Activated naive CD4-positive, alpha-beta T cell treated with anti-CD3 and anti-CD28 coated beads, Interleukin-2, amount 50 U/mL, for 72 hours (primary cell): ENCODE measurements at places on chromosomes 3 and 15.

DNA sequence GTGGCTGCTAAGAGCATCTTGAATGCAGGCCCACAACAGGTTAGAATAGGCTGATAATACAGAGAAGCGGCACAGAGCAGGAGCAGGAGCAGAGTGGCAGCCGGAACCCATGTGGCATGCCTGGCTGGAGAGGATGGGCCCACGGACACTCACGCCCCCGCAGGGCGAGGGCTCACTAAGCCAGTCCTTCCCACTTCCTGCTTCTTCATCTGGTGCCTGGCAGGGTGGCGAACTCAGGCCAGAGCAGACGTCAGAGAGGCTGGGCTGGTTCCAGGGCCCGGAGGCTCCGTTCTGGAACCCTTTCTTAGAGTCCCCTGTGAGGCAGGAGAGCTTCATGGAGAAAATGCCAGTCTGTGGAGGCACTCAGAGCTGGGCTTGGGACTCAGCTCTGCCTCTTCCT lies 195.1 kb downstream of the NTRK3 start:
- no peak for DNase-seq

- no peak for DNase-seq
Observed at GRCh38 chr3:136186846-136187245, 9.3 kb downstream of the MSL2 start.

- no peak for DNase-seq
Observed at GRCh38 chr15:90619939-90620338, 90.2 kb downstream of the CRTC3 start.

GRCh38 chr3:37097776-37098175 lies 76.6 kb downstream of the LRRFIP2 start:
- DNase-seq: no peak

- DNase-seq: no peak
Observed at GRCh38 chr15:79442911-79443310, 10.8 kb downstream of the MINAR1 start.

DNA sequence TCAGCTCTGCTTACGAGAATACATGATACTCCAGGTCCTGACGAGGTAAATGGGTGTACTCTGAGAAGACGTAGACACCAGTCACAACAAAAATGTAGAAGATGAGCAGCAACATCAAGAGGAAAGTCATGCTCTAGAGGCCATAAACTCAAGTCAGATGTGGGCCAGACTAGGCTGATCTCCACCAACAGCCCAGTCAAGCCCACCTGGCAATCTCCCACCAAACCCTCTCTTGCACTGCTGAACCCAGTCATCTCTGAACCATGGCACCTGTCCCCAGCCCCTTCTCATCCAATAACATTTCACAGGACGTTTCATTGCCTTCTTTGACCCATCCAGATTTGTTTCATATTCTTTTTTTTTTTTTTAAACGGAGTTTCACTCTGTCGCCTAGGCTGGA lies 10.8 kb upstream of the PDIA3 start:
- no peak for DNase-seq

GRCh38 chr3:62374341-62375218 lies 1.2 kb upstream of the FEZF2 start:
- DNase-seq: no peak

- DNase-seq: no peak
Observed at GRCh38 chr3:66181764-66182163, 39.0 kb upstream of the SLC25A26 start.

GRCh38 chr15:67884514-67885174 lies 44.8 kb upstream of the RNU6-1 start:
- DNase-seq: no peak

DNA sequence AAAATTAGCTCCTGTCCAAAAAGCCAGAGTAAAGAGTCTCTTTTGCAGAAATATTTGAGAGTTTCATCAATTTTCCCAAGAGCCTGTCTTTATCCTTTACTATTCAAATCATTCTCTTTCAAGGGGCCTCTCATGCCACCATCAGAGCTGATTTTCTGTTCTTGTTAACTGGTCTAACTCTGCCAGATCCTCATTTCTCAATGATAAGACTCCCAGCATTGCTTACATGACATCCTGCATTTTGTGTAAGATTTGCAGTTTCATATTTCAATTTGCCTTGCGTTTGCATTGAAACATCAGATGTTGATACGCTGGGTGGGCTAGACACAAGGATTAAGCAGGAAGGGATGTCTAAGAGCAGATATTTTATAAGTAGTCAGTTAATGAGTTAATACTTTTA lies 228.7 kb downstream of the TBL1XR1 start:
- no peak for DNase-seq

- DNase-seq: peak; percentile 7
Observed at GRCh38 chr3:58116161-58116955, 94.4 kb downstream of the DNASE1L3 start.

DNA sequence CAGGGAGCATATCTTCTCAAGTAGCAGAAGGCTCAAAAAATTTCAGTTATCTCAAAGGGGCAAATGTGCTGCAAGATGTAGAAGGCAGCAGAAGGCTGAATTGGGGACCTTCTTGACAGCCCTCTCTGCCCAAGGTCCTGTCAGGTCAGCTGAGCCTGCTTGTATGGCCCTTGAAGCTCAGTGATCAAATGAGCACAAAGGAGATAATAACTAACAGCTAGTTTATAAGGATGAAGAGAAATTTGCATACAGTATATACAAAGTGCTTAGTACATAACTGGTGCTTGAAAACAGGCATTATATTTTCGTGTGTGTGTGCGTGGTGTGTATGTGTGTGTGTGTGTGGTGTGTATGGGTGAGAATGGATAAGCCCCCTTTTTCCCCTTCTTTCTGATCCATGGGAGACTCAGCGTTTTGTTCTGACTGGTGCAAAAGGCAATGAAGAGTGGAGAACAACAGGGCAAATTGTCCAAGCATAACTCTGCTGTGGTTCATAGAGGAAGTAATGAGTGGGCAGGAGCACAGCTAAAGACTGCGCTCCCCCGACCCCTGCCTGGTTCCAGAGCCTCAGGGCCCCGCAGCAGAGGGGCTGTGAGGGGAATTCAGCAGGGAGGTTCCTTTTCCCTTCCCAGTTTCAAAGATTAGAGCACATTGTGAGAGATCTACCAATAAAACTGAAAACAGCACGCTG lies 356.8 kb upstream of the NR2F2 start:
- DNase-seq: no peak

DNA sequence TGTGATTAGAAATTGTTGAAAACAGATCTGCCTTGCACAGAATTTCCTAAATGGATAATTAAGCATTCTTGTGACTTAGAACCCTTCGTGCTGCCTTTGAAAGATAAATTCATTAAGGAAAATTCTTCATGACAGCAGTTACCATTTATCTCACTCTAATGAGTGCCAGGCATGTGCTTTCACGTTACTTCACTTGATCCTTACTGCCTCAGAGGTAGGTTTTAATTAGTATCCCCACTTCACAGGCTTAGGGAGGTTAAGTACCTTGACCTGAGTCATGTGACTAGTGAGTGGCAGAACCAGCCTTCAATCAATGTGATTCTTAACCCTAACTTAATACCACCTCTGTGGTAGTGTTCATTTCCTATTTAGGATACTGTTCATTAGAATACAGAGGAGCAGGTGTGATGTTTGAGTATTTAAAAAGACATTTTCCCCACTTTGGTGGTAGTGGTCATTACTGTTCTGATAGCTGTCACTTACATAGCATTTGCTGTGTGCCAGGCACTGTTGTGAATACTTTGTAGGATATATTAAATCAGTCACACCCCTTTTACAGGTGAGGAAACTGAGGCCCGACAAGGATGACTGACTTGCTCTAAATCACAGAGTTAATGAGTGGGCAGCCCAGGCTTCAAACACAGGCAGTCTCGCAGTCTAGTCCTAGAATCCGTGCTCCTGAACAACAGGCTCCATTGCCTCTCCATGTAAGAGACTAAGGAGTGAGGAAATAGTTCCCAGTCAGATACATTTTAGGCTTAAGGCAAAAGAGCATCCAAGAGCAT lies 57.9 kb downstream of the RLBP1 start:
- no peak for DNase-seq

DNA sequence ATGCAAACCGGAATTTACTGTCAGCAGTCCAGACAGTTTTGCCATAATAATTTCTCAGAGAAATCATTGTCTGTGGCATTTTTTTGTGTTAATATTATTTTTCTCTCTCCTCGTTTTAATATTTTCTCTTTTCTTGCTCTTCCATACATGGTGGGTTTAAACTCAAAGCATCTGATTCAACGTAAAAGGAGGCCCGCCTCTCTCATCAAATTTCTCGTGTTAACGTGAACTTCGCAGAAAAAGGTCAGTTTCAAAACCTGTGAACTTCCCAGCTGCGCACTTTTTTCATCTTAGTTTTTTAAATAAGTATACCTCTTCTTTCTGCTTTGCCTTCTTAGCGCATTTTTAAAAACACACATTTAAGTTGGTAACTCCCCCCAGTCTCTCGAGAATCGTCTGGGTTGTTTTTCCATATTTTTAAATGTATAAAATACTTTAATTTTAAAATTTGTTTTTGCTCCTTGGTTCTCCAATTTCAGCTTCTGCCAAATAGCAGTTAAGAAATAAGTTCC lies 9.1 kb downstream of the SHOX2 start:
- no peak for DNase-seq

DNA sequence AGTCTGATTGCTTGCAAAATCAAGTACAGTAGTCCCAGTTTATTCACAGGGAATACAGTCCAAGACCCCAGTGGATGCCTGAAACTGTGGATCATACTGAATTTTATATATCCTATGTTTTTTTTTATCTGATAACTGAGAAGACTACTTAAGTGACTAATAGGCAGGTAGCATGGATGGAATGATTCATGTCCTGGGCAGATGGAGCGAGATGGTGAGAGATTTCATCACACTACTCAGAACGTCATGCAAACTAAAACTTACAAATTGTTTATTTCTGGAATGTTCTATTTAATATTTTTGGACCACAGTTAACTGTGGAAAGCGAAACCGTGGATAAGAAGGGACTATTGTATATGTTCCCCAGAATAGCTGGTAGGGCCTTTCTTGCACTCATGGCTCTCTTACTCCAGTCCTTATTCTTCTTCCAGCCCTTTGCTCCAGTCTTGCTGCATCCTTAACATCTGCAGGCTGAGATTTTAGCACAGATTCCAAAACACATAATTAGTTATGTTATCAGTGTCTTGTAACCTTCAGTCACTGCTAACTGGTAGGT lies 290.0 kb downstream of the ADAMTSL3 start:
- no peak for DNase-seq

DNA sequence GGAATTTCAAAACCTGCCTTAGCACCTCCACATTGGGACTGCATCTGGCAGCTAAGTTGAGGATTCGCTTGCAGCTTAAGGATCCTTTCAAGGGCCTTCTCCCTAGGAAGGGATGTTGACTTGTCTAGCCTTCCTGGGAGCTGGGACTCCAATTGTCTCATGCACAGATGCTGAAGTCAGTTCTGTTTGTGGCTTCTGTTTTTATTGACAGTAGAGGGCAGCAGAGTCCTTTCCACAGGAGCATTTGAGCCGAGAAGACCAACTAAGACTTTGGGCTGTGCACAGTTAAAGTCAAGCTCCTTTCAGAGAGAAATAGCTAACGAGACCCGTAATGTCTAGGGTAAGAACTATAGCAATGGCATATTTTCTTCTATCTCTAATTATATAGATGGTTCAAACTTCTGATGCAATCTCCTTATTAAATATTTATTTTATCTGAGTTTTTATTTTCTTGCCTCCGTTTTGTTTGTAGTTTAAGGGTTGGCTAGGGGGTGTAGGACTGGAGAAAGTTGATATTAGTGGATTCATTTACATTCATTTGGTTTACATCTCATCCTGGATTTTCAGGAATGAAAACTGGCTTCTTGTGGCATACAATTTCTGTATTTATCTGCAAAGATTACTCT lies 59.7 kb upstream of the KBTBD8 start:
- DNase-seq: no peak

DNA sequence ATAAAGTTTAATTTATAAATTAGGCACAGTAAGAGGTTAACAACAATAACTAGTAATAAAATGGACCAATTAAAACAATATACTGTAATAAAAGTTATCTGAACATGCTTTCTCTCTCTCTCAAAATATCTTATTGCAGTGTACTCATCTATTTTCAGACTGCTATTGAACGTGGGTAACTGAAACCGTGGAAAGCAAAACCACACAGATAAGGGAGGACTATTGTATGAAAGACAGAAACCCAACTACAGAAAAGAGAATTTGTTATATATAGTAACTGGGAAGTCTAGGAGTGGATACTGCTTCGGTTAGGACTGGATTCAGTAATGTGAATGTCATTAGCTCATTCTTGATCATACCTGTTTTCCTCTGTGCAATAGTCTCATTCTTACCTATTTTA lies 119.3 kb upstream of the DAZL start:
- no peak for DNase-seq

GRCh38 chr3:9324944-9325343 lies 37.9 kb upstream of the THUMPD3 start:
- DNase-seq: no peak

GRCh38 chr3:14461748-14462324 lies 59.4 kb downstream of the SLC6A6 start:
- no peak for DNase-seq

DNA sequence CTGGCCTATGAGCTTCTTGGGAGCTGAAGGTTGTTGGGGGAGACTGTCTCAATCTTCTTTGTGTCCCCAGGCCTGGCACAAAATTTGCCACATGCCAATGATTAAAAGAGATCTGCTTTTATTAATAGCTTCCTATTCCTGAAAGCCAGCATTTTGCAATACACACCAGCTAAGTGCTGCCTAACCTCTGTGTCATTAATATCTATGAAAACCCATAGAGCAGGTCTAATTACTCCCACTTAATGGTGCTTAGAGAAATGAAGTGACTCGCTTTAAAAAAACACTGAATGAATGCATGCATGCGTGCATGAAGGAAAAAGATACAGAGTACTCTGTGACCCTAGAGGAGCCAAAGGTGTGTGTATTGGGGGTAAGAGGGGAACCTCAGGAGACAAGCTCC lies 55.0 kb downstream of the SLC6A1 start:
- no peak for DNase-seq

DNA sequence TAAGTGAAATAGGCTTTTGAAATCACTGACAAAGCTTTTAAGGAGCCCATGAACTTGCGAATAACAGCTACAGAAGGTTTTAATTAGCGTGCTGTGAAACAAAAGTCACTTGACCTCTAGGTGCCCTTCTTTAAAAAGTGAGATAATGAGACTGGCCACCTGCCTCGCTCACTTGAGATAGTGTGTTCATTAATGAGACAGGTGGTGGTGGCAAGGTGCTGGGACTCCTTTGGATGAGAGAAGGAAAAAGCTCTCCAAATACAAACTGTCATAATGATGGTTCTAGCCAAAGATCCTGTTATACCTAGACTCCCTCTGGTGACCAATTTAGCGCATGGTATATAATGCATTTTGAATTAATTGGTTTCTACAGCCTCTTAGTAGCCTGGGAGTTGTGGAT lies 22.7 kb upstream of the IREB2 start:
- DNase-seq: no peak

DNA sequence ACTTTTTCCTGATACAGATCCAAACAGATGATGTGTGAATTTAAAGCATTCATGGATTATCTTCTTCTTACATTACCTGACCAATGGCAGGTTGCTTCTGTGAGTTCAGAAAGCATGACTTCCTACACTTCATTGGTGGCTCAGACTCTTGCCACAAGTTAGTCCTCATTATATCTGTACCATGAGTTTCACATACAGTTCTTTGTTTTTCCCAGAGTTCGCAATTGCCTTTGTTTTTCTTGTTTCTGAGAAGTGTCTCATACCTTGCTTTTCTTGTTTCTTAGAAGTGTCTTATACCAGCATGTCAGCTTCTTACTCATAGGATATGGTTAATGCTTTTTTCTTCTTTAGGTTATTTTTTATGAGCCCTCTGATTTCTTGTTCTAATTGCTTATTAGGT lies 133.8 kb upstream of the TLE3 start:
- DNase-seq: no peak

GRCh38 chr3:141844108-141844507 lies 32.3 kb upstream of the ATP1B3 start:
- no peak for DNase-seq
